Esophagus squamous epithelium (tissue), 5 donors: ENCODE measurements at places on chromosomes 2 and 18.

DNA sequence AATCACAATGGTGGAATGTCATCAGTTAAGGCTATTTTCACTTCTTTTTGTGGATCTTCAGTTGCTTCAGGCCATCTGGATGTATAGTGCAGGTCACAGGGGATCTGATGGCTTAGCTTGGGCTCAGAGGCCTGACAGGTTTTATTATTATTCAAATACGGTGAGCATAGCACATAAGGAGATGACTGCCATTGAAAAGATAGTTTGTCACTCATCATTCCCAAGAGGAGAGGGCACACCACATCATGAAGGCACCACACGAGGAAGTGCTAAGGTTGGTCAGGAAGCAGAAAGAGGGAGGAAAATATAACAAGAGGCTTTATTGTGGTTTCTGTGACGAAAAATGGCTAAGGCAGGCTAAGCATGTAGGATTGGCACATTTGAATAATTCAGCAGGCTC, 131.4 kb downstream of the CD8B2 start:
- DNase-seq: no peak

DNA sequence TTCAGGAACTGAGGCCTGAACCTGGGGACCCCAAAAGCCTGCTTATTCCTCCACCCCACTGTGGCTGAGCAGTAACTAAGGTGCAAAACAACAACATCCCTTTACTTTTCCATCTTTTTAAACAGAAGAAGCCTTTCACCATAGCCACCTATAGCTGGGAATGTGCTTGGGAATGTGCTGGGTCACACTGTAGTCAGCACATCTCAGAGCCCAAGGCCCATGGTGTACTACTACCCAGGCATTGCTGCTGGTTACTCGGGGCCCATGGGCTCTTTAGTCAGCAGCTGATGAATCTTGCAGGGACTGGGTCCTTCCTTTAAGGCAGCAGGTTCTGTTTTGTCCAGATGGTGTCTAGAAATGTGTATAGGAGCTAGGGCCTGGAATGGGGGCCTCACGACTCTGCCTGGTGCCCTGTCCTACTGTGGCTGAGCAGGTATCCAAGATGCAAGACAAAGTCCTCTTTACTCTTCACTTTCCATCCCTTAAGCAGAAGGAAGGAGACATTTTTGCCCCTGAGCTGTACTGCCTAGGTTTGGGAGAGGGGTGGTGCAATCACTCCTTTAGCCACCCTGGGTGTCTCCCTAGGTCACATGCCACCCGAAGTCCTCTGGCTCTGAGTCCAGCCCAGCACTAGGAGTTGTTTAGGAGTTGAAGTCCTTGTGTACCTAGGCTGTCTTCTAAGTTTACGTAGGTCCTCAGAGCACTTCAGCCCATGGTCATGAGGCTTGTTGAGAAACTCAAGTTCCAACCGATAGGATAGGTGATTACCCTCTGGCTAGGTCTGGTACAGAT, 70.1 kb downstream of the OXER1 start:
- DNase-seq: no peak

DNA sequence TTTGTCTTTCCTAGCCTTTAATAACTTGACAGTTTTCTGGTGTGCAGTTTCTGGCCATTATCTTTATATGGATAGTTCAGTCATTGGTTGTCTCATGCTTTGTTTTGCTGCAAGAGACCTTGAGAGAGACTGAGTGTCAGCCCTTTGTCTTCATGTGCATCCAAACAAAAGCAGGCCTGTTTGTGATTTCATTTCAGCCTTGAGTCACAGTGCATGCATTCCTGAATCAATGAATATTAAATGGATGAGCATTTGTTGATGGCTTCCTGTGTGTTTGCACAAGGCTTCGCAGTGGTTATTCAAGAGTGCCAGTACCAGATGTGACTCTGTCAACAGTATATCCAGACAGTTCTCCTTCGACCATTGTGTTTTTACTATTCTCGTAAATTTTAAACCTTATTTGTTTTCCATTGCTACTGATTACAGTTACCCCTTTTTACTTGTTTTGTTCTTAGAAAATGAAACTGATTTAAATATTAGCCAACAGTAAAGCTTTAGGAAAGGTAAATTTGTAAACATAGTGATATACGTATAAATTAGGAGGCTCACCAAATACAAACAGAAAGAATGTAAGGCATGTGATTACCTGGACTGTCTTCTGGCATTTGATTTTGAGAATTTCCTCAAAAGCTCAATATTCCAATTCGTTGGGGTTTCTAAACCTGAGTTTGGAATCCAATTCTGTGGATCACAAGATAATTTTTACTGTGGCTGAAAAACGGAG, 319.8 kb downstream of the CTNNA2 start:
- DNase-seq: no peak

DNA sequence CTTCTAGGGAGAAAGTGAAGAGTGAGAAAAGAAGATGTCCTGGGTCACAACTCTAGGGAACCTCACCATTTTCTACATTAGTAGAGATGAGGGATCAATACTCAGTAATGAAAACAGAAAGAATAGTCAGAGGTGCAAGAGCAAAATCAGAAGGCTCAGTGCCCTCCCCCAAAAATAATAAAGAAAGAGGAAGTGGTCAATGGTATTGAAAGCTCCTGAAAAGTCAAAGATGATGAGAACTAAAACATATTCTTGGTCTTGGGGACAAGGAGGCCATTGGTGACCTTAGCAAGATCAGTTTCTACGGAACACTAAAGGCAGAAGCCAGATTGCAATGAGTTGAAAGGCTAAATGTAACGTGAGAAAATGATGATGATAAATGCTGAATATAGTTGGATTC, 24.5 kb upstream of the MYO1B start:
- DNase-seq: no peak

GRCh38 chr2:73830871-73831401, 2.2 kb downstream of the STAMBP start:
- no peak for DNase-seq
